ENCODE measurements at places on chromosomes 12 and 14.

- peak; percentile 75 for DNase-seq
Measured at GRCh38 chr12:65595016-65595560, 229.2 kb upstream of the HMGA2 start.

DNA sequence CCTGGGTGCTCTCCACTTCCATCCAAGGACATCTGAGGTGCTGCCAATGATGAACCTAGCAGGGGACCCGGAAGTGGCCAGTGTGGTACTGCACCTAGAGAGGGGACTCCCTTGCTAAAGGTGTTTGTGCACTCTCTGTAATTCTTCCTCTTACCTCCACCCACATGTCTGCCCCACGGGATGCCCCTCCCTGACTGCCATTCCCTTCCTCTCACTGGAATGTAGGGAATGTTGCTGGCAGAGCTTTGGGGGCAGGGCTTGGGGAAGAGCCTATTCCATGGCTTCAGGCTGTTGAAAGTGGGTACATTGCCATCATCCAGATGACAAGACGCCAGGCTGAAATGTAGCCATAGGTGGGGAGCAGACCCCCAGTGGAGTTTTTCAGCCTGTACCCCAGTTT lies 153.2 kb downstream of the SMOC1 start:
- DNase-seq = peak; percentile 79

DNA sequence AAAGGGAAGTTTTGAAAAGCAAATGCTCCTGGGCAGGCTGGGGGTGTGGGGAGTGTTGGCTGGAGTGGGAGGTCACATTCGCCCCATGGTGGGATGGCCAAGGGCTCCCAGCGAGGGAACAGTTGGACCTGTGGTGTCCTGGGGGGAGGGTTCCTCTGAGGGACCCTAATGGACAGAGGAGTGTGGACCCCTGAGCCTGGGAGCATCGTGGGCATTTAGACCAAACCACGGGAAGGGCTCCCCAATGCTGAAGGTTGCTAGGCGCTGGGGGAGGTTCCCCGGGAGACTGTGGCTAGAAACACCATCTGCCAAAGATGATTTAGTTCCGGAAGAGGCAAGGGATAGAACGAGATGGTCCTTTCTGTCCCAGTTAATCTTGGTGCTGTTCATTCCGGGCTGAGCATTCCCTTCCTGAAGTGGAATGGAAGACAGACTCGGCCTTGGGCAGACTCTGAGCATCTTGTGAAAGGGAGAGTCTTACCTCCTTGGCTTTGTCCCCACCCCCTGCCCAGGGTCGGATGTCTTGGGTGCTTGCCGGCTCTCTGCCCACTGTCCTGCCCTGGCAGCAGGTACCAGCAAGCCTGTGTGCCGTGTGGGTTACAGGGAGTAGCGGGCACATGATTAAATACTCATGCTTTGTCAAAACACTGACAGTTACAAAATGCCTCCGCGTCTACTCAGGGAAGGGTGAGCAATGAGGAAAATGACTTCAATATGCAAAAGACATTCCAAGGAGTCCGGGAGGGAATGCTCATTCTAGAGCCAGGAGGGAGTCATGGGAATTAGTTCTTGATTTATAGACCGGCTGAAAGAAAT lies 215.9 kb downstream of the CACNA1C start:
- peak; percentile 38 for DNase-seq

- no peak for DNase-seq
Measured at GRCh38 chr14:98498019-98498885, 773.7 kb downstream of the BCL11B start.

GRCh38 chr12:11568155-11568761 lies 81.2 kb upstream of the ETV6 start:
- no peak for DNase-seq

DNA sequence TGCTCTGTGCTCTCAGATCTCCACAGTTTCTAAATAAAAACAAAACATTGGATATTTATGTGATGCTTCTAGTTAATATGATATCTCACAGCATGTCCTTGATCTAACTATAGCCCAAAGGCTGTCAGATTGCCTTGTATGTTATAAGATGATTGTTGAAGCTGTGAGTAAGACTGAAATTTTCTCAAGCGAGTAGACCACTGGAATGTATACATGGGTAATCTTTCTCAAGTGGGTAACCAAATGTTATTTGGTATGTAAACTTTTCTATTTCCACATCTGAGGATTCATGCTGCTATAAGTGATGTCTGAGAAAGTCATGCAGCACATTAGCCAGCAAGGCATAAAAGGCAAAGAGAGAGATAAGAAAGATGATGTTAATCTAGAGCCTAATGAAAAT lies 886.7 kb downstream of the NRXN3 start:
- no peak for DNase-seq

DNA sequence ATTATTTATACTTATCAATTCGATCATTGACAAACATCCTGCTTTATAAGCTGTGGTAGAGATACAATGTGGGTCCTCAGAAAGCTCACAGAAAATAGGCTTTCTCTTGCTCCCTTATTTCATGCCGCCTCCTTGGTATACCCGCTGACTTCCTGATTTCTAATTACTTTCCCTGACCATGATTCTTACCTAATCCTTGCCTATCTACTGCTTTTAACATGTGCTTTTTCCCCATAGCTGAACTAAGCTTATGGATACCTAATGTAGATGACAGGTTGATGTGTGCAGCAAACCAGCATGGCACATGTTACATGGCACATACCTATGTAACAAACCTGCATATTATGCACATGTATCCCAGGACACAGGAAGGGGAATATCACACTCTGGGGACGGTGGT lies 65.1 kb downstream of the ITPR2 start:
- no peak for DNase-seq

DNA sequence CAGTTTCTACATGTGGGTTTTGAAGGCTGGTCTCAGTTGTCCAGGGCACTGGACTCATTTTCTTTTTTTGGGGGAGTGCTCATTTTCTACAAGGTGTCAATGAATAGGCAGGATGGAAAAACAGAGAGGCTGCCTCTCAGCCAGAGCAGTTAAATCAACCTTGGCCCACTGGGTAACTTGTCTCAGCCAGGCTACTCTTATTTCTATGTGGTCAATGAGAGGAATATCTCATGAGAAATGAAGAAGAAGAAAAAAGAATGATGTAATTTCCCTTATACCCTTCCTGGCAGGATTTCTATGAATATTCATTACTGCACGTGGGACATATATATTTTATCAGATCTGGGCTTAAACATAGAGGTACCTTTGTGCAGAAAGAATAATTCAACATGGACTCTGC lies 155.2 kb upstream of the E2F7 start:
- no peak for DNase-seq

- DNase-seq = no peak
Measured at GRCh38 chr14:104307246-104307626, 168.8 kb downstream of the KIF26A start.

- DNase-seq = no peak
Measured at GRCh38 chr12:29655861-29656260, 127.9 kb downstream of the TMTC1 start.

DNA sequence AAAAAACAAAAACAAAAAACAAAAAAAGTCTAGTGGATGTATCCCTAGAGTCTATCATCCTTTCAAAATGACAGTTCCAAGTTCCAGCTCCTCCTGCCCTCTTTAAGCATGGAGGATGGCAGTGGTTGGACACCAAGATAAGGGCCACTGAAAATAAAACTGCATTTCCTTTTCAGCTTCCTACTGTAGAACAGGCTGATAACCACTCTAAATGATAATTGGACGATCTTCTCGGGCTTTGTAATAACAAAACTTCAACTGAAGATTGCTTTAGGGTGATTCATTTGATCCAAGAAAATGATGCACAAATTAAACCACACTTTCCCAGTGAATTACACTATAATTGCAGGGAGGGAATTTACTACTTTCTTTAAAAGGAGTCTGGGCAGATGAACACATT lies 42.2 kb upstream of the CRACR2A start:
- no peak for DNase-seq
